ENCODE measurements at places on chromosomes 5 and 9. TPM values are rescaled to one million over a fixed set of nuclear protein-coding genes. Genes with fewer than 3 reads are reported as not detected.

DNA sequence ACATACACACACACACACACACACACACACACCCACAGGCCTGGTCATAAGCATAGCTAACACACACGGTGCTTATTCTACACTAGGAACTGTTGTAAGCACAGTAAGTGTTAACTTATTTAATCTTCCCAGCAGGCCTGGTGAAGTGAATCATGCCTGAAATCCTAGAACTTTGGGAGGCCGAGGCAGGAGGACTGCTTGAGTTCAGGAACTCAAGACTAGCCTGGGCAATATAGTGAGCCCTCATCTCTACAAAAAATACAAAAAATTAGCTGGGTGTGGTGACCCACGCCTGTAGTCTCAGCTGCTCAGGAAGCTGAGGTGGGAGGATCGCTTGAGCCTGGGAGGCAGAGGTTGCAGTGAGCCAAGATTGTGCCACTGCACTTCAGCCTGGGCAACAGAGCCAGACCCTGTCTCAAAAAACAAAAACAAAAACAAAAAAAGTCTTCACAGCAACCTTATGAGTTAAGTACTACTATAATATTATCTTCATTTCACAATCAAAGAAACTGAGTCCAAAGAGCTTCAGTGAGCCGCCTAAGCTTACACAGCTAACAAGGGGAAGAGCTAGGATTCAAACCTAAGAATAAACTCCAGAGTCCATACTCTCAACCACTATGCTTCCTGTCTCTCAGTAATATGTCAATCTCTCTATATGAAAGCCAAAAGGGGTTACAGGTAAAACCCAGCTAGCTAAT, 2.3 kb downstream of the MEGF9 start:
- no peak for DNase-seq

Gene SPATA31A1
- total RNA-seq: not detected

GRCh38 chr5:59174248-59174844, 591.5 kb downstream of the RAB3C start:
- DNase-seq: peak; percentile 36

Gene NR5A1
- not detected for total RNA-seq

Gene PPP3R2
- total RNA-seq: not detected

DNA sequence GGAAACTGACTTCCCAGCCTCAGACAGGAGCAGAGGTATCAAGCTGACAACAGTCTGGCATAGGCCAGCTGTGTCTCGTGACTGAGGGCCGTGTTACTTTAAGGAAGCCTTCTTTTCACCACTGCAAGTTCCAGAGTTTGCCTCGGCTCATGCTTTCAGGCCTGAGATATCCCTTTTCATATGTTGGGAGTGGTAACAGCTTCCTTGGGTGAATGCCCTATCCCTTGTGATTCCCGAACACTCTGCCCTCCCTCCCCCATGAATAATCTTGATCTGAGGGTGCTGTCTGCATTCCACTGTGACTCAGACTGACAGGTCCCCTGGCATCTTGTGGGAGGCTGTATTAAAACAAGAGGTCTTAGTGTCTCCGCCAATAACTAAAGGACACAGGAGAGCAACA, 49.7 kb upstream of the ARL15 start:
- peak; percentile 53 for DNase-seq

GRCh38 chr5:127916885-127917573, 166.5 kb upstream of the SLC12A2 start:
- DNase-seq: no peak

GRCh38 chr5:151094030-151094851, 13.4 kb upstream of the TNIP1 start:
- no peak for DNase-seq

DNA sequence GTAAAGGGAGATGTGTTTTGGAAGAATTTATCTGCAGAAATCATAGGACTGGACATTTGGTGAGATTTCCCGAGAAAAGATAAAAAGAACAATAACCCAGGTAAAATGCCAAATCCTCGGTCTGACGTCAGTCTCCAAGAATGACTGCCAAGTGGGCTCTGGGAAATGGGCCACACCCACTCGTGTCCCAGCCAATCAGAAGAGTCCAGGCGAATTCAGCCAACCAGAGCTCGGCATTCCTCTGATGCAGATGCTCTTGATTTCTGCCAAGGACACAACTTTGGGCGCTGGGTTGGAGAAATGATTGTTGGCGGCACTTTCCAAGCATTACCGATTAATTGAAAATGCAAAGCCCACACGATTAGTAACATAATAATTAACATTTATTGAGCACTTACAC, 73.3 kb downstream of the FGF18 start:
- no peak for DNase-seq

Gene RNF183
- total RNA-seq: not detected

- DNase-seq: peak; percentile 63
Observed at GRCh38 chr9:90102292-90102901, 497.6 kb downstream of the GADD45G start.

DNA sequence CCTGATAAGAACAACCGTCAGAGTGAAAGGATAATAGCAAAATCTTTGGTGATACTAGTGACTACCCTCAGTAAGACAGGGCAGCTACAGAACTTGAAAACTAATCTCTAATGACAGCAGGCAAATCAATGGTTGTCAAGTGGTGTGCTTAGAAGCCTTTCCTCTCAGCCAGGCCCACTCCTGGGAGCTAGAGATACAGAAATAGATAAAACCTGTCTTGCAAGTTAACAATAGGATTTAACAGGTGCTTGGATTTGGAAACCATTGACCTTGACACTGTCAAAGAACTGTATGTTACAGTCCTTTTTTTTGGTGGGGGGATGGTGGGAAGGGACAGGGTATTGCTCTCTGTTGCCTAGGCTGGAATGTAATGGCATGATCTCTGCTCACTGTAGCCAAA, 118.6 kb downstream of the BASP1 start:
- DNase-seq: no peak

Gene CDH12
- not detected for total RNA-seq

DNA sequence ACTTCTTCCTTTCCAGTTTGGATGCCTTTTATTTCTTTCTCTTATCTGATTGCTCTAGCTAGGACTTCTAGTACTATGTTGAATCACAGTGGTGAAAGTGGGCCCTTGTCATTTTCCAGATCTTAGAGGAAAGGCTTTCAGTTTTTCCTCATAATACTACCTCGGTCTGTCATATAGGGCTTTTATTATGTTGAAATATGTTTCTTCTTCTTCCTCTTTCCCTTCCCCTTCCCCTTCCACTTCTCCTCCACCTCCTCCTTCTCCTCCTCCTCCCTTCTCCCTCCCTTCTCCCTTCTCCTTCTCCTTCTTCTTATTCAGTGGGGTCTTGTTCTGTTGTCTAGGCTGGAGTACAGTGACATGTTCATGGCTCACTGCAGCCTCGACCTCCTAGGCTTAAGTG, 9.2 kb upstream of the TERT start:
- DNase-seq: no peak

DNA sequence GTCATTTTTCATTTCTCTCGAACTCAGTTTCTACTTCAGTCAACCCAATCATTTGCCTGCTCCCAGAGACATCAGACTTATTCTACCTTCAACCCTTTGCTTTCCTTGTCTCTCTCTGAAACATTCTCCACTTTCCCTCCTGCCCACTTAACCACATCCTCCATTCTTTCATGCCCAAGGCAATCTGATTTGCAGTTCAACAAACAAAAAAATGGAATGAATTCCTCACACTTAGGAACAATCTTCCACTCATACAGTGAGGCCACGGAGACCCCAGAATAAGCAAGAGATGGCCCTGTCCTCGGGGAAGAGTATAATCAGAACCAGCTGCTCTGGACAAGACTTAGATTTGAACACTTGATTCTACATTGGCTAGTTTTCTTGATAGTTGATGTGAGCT, 180.5 kb downstream of the RFK start:
- no peak for DNase-seq

DNA sequence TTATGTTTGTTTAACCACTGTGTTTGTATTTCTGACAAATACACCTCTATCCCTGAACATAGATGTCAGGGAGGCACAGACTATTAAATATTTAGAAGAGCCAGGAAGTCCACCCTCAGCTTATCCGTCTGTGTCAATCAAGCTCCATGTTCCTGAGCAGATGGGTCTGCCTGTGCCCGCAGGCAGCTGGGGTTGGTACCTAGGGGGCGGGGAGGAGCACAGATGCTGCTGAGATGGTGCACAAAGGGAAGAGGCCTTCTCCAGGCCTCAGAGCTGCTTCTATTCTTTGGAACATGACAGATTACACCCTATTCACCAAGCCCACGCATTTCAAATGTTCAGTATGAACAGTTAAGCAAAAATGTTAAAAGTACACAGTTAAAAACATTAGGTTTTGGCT, 142.1 kb downstream of the EPB41L4A start:
- no peak for DNase-seq

Gene IL4
- total RNA-seq: not detected

Gene RNF208
- 1.5 TPM for total RNA-seq

Gene PTGDS
- total RNA-seq: not detected

Gene BNC2
- total RNA-seq: 3.7 TPM

Gene PRDM9
- not detected for total RNA-seq

Gene SLC27A6
- total RNA-seq: not detected

DNA sequence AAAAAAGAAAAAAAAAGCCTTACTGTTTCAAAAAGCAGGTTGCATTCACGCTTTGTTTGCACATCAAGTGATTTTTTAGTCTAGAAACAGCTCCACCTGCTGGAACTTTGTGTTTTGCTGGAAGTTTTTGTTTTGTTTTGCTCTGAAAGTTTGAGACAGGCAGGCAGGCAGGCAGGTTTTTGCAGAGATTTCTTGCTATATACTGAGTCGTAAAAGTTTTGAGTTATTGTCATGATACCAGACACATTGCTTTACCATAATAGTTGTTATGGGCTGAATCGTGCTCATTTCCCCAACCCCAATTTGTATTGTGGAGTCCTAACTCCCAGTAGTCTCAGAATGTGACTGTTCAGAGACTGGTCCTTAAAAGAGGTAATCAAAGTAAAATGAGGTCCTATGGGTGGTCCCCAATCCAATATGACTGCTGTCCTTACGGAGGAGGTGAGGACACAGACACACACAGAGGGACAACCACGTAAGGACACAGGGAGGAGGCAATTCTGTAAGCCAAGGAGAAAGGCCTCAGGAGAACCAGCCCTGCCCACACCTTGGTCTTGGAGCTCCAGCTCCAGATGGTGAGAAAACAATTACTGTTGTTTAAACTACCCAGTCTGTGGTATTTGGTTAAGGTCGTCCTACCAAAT, 20.9 kb downstream of the OR2Y1 start:
- no peak for DNase-seq

Gene SPINK7
- not detected for total RNA-seq

DNA sequence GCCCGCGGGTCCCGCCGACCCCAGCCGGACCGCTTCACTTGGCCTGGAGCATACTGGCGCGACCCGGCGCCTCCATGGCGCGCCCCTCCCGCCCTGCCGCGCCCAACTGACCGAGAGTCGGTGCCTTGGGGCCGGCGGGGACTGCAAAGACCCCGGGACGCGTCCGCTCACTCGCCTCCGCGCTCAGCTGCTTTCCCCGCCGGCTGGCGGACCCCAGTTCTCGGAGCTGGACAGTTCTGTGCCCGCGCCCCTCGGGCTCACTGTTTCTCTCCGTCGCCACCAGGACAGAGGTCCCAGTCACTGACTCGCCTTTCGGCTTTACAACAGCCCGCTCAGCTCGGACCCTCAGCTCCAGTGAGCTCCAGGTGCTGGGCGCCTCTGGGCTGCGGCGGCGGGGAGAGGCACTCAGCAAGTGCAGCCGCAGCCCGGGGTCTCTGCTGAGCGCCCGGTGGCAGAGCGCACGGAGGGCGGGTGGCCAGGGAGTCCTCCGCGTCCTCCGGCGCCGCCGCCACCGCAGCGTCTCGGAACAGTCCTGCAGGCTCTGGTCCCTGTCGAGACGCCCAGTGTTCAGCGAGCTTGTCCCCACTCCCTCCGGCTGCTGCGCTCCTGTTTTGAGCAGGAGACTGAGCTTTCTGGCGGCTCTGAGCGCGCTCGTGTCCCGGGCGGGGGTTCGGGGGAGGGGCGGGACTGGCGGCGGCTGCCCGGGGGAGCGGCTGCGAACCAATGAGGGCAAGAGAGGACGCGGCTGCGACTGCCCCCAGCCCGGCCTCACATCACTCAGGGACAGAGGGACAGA, at the start of gene SMIM32:
Gene SMIM32 (minus strand): TSS at position 637 of the 796 bp plus-strand sequence. CDS start 638 bp downstream, outside the sequence.
- no peak for DNase-seq

- DNase-seq: no peak
Observed at GRCh38 chr9:93597142-93597706, 20.8 kb downstream of the PHF2 start.

GRCh38 chr5:38645508-38645907, 89.1 kb upstream of the LIFR start:
- no peak for DNase-seq

DNA sequence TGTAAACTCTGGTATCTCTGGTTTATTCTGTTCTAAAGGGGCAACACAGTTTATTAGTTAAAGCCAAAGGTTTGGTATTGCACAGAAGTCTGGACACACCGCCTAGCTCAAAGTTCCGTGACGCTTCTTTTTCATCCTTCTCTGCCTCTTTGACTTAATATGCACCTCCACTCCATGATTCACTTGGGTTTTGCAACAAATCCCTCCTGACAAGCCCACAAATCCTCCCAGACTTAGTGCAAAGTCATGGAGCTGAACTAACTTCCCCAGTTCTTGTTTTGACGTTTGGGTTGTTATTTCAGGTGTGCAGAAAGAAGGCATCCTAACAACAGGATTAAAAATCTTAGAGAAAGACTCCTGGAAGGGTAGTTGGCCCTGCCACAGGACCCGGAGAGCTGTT, 441.6 kb upstream of the DMAC1 start:
- DNase-seq: peak; percentile 15

- no peak for DNase-seq
Observed at GRCh38 chr9:135607401-135608293, 31.7 kb downstream of the GLT6D1 start.

Gene PCA3
- not detected for total RNA-seq

DNA sequence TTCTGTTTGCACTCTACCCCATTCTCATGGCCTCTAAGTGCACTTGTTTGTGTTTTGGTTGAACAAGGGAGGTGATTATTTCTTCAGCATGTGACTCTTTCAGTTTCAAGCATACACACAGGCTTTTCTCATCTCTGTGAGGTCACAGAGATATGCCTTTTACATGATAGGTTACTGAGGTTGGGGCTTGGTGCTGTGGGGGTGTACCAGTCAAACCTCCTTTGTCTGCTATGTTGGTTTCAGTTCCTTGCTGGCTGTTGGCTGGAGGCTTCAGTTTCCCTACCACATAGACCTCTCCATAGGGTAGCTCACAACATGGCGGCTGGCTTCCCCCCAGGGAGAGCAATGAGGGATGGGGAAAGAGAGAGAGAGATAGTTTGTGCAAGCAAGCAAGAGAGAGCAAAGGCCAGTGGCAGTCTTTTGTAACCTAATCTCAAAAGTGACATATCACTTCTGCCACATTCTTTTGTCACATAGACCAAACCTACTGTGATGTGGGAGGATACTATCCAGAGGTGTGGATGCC, 96.7 kb upstream of the SEMA6A start:
- no peak for DNase-seq

Gene QRFP
- not detected for total RNA-seq

- DNase-seq: no peak
Observed at GRCh38 chr9:125758986-125759763, 12.0 kb downstream of the PBX3 start.

GRCh38 chr5:28027851-28028250, 989.5 kb upstream of the CDH9 start:
- DNase-seq: no peak

Gene N4BP3
- total RNA-seq: 3.1 TPM

Gene PURA
- 6.1 TPM for total RNA-seq

Gene C9orf50
- total RNA-seq: not detected
